ENCODE measurements at places on chromosomes 12 and 14. TPM values are rescaled to one million over a fixed set of nuclear protein-coding genes. Genes with fewer than 3 reads are reported as not detected.

DNA sequence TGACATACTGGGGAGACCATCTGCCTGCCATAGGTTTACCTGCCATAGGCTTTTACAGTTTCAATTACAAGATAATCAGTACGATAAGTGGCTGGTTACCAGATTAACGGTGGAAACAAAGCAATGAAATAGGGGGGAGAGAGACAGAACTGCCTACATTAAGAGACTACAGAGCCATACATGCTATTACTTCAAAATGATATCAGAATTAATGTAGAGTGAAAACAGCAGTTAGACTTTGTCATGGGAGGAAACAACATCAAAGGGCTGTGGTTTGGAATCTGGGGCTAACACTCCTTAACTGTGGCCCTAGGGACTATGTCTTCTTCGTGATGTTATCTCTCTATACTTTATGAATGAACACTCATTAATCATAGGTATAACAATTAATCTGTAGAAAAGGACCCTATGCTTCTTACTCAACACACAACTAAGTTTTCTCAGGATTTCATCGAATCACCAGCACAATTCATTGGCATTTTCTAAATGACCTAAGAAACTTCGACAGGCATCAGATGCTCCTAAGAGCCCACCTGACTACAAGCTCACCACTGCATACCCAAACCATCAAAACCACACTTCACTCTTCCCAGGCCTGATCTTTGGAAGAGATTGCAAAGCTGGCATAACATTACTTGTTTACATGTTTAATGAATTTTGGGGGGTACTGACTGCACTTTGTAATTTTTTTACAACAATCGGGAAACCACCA, 475.6 kb upstream of the SOX5 start:
- no peak overlapping the region for H3K27ac ChIP-seq
- no peak for DNase-seq
- no peaks in the 10 kb centered on the region for H3K4me1 ChIP-seq

DNA sequence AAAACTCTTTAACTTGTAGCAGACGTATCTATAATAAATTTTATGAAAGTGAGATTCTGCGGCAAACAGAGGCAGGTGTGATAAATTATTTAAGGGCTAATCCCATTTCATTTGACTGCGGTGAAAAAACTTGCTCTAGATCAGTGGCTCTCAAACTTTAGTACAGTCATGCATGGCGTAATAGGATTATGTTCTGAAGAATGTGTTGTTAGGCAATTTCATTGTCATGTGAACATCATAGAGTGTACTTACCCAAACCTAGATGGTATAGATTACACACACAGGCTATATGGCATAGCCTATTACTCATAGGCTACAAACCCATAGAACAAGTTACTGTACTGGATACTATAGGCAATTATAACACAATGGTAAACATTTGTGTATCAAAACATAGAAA, 83.7 kb downstream of the HEATR5A start:
- DNase-seq, result no peak
- no peaks in the 10 kb centered on the region for H3K4me1 ChIP-seq
- H3K27ac ChIP-seq, result no peak overlapping the region
- H3K27me3 ChIP-seq, result no peaks in the 10 kb centered on the region
- H3K4me3 ChIP-seq, result no peak overlapping the region

GRCh38 chr12:96244826-96245225, 50.7 kb downstream of the ELK3 start:
- H3K4me3 ChIP-seq, result no peak overlapping the region
- no peaks in the 10 kb centered on the region for H3K27me3 ChIP-seq
- DNase-seq, result no peak
- peaks cover 27% of the 10 kb centered on the region for H3K4me1 ChIP-seq
- H3K27ac ChIP-seq, result no peak overlapping the region

GRCh38 chr12:62006076-62006732, 254.0 kb upstream of the USP15 start:
- no peak for DNase-seq
- no peaks in the 10 kb centered on the region for H3K4me1 ChIP-seq
- no peaks in the 10 kb centered on the region for H3K27me3 ChIP-seq
- no peak overlapping the region for H3K27ac ChIP-seq
- no peak overlapping the region for H3K4me3 ChIP-seq

DNA sequence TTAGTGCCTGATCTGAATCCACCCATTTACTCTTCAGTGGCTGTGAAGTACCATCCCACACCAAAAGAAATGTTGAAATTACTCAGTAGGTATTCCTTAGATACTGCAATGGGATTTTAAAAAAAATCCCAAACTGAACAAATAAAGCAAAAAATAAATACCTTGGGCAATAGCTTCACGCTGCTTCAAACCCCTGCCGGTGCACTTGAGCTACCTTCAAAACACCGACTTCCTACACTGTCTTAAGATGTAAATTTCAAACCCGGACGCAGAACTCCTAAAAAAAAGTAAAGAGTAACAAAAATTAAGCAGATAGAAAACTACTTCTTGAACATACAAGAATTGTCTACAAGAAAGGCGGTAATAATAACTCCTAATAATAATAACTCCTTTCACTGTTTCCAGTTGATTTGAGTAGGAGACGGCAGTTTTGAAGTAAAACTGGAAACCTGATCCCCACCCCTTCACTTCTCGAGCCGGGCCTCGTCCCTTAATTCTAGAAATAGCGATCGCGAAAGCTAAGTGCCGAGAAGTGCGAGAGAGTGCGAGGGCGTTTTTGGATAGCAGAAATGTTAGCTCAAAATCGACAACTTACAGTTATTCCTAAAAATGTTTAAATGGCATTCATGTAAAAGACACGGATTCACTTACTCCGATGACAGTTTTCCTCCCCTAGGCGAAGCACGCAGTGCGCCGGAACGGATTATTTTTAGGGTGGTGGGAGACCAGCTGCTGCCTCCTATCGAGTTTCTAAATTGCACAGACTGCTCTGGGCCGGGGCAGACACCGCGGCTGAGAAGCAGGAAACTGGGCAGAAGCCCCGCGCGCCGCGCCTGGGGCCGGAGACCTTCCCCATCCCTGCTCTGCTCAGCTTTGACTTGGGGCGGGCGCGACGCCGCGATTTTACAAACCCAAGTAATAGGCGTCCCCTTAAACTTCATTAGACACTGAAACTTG, at the start of gene ABCC9:
TSS of gene ABCC9 (minus strand) at position 878 of the 957 bp plus-strand sequence. CDS start 4,752 bp downstream, outside the sequence.
- H3K27me3 ChIP-seq, result peaks cover 27% of the 10 kb centered on the region
- H3K4me1 ChIP-seq, result peaks cover 14% of the 10 kb centered on the region
- H3K4me3 ChIP-seq, result peak within 1 kb of the TSS; percentile 58
- DNase-seq, result peak; percentile 80
- no peaks in the 10 kb centered on the region for H3K36me3 ChIP-seq

Gene OR4E2
- total RNA-seq, result not detected

Gene LRRC43
- 8.9 TPM for total RNA-seq

Data from spinal cord (tissue), 10 donors.